ENCODE measurements at places on chromosomes 5 and 9.

DNA sequence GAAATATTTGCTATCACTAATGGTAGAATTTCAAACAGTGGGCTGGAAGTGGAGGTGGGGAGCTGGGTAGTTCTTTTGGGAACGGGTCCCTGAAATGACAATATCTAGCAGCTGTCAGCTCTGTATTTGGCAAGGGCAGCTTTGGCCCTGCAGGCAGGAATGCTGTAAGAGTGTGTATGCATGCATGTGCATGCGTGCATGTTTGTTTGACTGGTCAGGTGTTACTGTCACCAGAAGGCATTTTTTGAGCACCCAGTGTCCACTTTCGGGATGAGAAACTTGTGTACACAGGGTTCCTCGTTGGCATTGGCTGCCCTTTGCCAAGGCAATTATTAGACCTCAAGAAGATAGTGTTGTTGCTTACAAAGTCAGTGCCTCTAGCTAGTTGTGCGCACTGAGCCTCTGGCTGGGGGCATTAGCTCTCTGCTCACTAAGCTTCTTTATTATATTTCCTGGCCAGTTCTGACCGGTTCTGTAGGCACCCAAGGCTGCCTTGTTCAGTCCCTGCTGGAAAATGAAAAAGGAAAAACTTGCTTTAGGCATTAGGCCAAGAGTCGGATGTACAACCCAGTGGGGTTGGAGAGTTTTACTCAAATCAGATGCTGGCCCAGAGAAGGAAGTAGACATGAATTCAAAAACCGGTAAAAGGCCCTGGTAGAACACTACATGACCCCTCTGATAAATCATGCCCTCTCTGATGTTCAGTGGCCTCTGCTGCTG is 2.0 kb downstream of the CYFIP2 start:
- no peak for DNase-seq

- DNase-seq = peak; percentile 29
These were observed 11.2 kb downstream of the ROPN1L start for GRCh38 chr5:10452768-10453331.

DNA sequence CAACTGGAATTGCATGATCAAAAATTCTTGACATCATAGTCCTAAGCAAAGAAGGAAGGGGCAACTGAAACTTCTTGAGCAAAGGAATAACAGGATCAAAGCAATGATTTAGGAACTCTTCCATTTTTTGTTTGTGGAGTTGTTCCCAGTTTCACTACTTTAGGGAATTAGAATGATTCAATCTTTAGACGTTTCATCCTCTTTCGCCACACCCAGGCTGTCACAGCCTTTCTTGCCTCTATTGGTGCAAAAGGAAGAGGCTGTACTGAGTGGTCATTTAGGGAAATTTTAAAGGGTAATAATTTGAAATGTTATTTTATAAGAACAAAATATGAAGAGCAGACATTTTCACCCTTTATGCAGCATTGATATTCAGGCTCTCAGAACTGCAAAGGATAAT is 1026.0 kb upstream of the ARRDC3 start:
- DNase-seq = no peak

GRCh38 chr5:6424110-6424659 is 24.5 kb upstream of the UBE2QL1 start:
- no peak for DNase-seq

DNA sequence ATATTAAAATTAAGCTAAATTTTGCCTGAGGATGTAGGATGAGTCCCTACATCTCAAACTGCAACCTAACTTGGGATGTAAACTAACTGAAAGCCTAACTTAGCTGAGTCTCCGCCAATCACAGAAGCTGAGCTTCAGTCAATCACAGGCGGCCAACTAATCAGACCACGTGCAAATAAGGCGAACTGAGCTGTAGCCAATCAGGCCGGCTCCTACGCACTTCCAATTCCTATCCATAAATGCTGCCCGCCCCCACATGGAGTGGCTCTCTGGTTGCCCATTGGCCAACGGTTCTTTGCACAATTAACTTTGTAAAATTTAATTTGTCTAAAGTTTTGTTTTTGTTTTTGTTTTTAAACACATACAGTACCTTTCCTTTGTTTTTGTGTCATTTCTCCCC is 13.9 kb upstream of the GPX8 start:
- DNase-seq = no peak

DNA sequence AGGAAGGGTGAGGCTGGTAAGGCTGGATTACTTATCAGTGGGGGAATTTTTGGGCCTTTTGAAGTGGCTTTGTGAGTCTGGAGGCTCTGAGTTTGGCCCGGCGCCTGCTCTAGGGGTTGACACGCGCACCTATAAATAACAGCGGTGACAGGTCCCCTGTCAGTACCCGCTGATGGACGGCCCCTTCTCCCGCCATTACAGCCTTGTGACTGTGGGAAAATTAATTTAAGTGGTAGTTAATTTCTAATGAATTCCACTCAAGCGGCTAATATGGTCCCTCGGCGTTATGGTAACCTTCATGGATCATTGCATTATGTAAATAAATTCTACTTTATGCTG is 16.5 kb downstream of the MRPL36 start:
- DNase-seq = no peak

- DNase-seq = no peak
These were observed 26.4 kb downstream of the IL9 start for GRCh38 chr5:135869276-135869675.

DNA sequence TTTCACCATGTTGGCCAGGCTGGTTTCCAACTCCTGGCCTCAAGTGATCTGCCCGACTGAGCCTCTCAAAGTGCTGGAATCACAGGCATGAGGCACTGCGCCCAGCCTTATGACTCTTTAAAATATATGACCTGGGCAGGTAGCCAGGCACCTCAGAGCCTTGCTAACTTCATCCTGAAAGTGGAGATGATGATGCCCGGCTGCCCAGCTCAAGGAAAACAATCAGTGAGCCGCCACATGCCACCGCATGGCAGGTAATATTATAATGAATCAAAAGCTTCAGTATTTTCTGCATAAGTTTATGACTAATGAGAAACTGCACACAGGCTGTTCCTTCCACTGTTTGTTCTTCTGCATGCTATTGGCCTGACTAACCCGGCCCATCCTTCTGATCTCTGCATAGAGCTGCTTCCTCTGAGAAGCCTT is 30.4 kb upstream of the DMRT1 start:
- no peak for DNase-seq

DNA sequence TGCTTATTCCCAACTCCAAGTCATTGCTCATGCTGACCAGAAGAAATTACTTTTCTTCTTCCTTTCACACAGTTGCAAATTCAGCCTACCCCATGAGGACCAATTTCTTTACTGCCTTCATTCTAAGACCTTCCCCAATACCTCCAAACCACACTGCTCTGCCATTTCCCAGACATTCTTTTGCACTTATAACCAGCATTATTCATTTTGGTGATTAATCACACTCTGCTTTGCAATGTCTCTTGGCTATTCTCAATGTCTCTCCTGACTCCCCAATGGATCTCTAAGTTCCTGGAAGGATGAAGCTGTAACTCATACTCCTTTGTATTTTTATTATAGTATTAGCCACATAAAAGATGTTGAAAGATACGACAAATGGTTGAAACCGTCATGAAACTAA is 105.7 kb upstream of the RANBP3L start:
- no peak for DNase-seq

DNA sequence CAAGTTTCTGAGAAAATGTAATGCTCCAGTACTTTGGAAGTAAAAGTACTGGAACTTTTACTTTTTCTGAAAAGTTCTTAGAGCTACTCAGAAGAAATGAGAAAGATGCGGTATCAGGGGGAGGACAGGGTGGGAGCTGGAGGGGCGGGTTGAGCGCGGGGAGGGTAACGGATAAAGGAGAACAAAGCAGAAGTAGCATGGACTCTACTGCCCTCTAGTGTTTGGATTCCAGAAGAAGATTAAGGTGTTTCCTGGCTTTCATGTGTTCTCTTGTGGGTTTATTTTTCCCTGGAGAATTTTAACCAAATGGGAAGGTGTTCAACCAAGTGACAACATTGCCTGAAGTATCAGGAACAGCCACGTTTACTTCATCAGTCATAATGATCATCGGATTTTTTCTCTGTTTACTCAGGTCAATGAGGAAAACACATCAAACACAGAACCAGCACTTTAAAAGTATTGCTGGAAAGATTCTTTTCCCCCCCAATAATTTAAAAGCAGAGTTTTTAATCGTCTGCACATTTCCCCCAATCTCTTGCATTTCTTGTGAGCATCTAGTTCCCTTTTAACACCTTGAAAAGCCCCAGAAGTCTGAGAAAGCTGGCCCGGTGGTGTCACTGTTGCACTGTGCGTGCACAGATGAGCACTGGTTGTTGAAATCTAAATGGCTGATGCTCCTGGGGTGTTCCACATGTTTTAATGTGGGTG is 190.6 kb downstream of the MPDZ start:
- DNase-seq = peak; percentile 36

DNA sequence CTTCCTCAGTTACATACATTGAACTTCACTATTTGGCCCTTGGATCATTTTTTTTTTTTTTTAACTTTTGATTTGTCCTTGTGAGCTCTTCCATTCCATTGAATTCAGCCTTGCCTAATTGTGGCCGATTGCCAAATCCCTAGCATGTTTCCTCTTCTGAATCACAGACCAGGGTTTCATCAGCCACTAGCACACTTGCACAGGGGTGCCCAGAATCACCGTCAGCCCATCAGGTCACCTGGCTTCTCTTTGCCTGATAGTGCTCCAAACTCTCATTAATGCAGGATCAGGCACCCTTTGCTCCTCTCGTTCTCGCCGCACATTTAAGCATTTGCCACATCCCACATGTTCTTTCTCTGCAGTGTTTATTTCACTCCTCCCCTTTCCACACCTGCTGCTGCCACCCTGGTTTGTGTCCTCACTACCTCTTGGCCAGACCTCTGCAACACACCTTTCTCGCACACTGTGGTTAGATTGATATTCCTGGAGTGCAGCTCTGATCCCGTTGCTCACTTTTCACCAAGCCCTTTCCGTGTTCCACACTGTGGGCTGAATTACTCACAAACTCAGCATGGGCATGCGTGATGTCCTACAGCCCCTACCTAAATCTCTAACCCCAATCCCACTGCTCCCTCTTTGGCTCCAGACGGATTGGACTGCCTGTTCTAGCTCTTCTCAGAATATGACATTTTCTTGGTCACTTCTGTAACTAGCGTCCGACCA is 9.8 kb downstream of the PIK3R1 start:
- no peak for DNase-seq

DNA sequence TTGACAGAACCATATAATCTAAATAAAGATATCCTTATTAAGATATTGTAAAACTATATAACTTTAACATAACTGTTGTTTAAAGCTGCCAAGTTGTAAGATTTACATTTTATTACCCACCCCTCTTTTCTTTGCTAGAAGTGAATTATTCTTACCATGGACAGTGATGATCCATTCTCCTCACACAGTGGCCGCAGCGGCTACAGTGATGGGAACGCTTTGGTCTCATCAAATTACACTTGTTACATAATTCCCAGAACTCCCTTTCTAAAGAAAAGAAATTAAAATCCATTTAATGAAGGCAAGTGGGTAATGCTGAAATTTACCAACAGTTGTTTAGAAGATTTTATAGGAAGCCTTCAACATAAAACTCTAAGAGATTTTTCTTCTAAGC is 31.2 kb downstream of the ZDHHC21 start:
- DNase-seq = no peak

DNA sequence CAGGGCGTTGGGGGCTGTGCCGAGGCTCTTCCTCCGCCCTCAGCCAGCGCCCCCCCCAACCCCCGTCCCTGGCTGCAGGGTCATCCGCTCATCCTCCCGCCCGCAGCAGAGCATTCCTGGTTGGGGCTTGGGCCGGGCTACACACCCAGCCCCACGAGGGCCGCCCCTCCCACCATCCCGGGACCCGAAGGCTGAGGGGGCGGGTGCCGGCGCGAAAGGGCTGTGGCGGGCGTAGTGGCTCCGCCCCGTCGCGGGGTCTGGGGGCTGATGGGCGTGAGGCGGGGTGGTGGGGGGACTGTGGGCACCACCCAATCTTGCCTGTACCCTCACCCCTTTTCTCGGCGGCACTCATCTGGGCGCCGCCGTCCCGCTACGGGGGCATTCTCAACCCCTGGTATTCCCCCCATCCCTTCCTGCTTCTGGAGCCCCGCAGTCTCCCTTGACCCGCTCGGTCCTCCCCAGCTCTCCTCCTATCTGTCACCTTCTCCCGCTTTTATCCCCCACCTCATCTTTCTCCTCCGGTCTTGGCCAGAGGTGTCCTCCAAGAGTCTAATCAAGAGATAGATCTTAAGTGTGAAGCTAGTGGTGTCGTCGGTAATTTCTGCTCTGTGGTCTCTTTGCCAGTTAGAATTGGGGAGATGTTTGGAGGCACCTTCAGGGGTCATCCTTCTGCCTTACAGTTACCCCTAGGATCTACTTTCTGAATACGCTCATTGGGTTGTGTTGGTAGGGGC is 1.6 kb downstream of the FER start:
- DNase-seq = no peak

- DNase-seq = no peak
These were observed 206.9 kb downstream of the COX7C start for GRCh38 chr5:86824637-86825036.

DNA sequence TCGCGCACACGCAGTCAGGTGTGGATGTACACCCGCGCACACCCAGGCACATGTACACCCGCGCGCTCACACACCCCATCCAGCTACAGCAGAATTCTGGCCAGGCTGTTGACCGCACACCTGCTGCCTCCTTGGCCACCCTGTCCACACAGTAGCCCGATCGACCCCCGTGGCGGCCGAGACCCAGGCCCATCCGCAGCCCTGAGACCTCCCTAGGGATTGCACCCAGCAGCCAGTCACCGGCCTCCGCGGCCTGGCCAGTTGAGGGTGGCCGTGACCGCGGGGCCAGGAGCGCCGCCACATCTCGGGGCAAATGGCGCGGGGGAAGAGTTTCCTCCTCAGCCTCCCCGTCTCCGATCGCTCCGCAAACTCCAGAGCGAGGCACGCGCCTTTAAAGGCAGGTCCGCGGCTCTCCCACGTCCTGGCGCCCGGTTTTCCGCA is 774 bp upstream of the ADAMTS16 start:
- no peak for DNase-seq

DNA sequence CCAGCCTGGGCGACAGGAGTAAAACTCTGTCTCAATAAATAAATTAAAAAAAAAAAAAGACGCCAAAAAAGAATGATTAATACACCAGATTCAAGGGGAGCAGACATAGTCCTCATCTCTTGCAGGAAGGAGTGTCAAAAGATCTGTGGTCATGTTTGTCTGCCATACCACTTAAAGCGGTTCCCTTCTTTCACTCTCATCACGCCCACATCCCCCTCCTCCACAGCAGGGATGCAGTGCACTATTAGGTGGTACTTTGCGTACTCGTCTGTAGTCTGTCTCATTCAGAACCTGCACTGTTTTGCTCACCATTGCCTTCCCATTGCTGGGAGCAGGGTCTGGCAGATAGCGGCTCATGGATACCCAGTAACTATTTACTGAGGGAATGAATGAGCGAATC is 11.2 kb downstream of the CDHR2 start:
- DNase-seq = no peak
